AG09309 (cell line): ENCODE measurements at places on chromosomes 11 and 22.

GRCh38 chr22:39658367-39658766 lies 87.8 kb downstream of the CACNA1I start:
- no peak for DNase-seq

DNA sequence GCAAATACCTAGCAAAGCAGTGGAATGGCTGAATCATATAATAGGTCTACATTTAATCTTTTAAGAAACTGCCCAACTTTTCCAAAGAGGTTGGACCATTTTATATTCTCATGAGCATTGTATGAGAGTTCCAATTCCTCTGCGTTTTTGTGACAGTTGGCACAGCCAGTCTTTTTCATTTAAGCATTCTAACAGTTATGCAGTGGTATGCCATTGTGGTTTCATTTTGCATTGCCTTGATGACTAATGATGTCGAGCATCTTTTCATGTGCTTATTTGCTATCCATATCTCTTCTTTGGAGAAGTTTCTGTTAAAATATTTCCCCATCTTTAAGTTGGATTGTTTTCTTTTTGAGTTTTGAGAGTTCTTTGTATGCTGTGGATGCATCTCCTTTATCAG lies 38.7 kb downstream of the EIF3F start:
- DNase-seq: peak; percentile 48

DNA sequence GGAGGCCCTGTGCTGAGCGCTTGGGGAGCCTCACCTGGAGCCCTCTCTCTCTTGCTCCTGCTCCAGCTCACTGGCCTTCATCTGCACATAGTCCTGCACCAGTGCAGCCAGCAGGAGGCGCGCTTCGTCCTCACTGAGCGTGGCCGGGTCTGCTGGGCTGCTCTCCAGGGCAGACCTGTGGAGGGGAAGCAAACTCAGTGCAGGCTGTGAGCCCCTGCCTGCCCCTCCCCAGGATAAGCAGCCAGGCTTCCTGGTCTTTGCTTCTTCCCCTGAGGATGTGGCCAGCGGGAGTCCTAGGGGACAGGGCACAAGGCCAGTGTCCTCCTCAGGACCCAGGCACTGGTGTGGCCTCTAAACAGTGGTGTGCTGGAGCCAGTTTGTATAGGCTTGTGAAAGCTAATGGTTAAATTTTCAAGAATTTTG lies 2.2 kb downstream of the CALCA start:
- DNase-seq: no peak

DNA sequence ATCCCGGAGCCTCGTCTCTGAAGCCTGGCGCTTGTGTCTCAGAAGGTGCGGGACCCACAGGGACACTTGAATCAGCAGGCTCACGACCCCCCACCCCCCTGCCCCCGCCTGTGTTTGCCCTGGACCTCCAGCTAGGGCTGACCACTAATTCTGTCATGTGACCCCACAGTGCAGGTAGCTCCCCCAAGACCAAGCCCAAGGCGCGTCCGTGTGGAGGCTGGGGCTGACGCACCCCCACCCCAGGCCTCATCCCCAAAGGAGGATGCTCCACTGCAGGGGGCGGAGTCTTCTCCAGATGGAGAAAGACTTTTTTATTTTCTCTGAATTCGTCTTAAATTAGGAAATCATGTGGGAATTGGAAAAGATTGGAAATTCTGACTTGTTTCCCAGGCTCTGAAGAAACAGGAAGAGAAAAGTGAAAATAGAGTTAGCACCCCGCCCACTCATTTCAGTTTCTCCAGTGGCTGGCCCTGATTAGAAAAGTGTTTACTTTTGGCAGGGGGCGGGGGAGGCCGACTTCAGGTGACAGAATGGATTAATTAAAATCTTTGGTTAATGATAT lies 1.0 kb upstream of the RELA start:
- peak; percentile 57 for DNase-seq
